ENCODE measurements at places on chromosomes 4 and X. TPM values are rescaled to one million over a fixed set of nuclear protein-coding genes. Genes with fewer than 3 reads are reported as not detected.
A peak's percentile ranks its signal among the peaks of the same experiment; 100 is the strongest.

The ABCG2 gene
- total RNA-seq = 2.0 TPM

DNA sequence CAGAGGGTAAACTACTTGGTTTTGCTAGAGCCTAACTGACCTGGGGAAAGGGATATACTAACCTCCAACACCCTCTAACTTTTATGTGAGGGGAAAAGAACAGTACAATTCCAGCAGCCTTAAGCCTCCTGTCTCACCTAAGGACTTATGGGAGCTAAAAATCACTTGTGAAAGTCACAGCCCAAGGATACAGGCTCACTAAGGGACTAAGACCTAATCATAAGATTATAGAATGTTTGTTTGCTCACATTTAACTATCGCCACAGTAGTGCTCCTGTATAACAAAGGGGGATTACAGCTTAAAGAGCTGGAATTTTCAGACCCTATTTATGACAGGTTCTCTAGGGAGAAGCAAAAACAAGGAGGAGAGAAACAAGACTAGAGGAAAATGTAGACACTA is 548.7 kb downstream of the DACH2 start:
- no peak for DNase-seq

The SNCA gene
- 179 TPM for total RNA-seq

DNA sequence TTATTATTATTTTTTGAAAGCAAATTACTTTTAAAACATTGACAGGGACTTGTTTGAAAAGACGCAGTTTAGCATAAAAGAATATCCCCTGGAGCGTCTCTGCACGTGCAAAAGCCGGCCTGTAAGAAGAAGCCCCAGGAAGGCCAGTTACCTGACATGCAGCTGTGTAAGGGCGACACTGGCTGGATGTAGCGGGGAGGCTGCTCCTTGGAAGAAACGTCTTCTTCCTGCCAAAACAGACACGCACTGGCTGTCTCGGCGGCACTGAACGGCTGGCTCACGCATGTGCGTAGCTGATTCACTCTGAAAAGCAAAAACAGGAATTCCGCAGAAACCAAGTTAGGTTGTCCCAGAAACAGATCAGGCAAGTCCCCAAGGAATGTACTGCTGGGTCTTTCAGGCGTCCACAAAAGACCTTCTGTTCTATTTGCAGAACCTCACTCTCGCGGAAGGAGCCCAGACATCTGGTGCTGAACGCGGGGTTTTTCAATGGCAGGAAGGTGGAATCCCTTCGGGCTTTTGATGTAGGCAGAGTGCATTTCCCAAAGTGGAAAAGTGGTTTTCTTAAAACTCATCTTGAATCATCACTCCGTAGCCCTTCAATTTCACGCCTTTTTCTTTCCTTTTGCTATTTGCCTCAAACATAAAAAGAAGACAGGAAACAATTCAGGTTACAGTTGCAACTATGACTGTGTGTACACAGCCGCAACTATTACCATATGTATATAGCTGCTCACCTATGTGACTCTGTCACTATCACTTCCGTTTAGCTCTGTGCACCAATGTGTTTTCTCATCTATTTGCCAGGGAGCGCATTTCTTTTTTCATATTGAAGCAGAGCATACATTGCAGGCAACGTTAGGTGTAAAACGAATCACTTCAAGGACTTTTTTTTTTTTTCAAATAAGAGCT is 38.1 kb upstream of the ARSH start:
- peak; percentile 89 for DNase-seq

DNA sequence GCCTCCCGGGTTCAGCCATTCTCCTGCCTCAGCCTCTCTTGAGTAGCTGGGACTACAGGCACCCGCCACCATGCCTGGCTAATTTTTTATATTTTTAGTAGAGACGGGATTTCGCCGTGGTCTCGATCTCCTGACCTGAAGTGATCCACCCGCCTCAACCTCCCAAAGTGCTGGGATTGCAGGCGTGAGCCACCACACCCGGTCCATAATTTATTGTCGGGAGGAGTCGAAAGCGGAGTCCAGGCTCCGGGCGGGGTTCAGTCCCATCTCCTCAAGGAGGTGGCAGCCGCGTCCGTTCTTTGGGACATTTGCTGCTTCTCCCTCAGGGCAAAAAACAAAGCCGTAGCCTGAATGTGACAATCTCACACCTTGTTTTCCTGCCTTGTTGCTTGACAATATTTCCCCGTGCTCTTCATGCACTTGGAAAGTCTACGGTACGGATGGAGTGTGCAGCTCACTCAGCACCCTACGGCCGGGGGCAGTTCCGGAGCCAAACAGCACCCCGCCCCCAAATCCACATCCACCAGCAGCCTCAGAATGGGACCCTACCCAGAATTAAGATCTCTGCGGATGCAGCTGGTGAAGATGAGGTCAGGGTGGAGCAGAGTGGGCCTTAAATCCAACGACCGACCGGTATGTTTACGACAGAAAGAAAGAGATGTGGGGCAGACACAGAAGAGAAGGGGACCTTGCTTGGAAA is 9.6 kb downstream of the GTPBP6 start:
- no peak for DNase-seq

The PLAC1 gene
- 1.7 TPM for total RNA-seq

The POU4F2 gene
- not detected for total RNA-seq

The SSX2 gene
- total RNA-seq = not detected

- DNase-seq = no peak
Measured at GRCh38 chr4:15239866-15240265, 188.0 kb upstream of the C1QTNF7 start.

The MAGEB17 gene
- total RNA-seq = not detected

- peak; percentile 70 for DNase-seq
Measured at GRCh38 chr4:51895816-51896408, 53.0 kb downstream of the DCUN1D4 start.

- peak; percentile 65 for DNase-seq
Measured at GRCh38 chrX:134999469-134999868, 8.7 kb downstream of the SMIM10 start.

- no peak for DNase-seq
Measured at GRCh38 chr4:116469582-116469981, 615.8 kb downstream of the TRAM1L1 start.

- no peak for DNase-seq
Measured at GRCh38 chrX:127129510-127129909, 310.0 kb downstream of the PRR32 start.

The CRLF2 gene
- 1.1 TPM for total RNA-seq

The F8A3 gene
- 1.8 TPM for total RNA-seq

The NIPAL1 gene
- total RNA-seq = 0.40 TPM

The OPN1MW gene
- not detected for total RNA-seq

- DNase-seq = no peak
Measured at GRCh38 chr4:83679254-83679653, 143.3 kb downstream of the GPAT3 start.

DNA sequence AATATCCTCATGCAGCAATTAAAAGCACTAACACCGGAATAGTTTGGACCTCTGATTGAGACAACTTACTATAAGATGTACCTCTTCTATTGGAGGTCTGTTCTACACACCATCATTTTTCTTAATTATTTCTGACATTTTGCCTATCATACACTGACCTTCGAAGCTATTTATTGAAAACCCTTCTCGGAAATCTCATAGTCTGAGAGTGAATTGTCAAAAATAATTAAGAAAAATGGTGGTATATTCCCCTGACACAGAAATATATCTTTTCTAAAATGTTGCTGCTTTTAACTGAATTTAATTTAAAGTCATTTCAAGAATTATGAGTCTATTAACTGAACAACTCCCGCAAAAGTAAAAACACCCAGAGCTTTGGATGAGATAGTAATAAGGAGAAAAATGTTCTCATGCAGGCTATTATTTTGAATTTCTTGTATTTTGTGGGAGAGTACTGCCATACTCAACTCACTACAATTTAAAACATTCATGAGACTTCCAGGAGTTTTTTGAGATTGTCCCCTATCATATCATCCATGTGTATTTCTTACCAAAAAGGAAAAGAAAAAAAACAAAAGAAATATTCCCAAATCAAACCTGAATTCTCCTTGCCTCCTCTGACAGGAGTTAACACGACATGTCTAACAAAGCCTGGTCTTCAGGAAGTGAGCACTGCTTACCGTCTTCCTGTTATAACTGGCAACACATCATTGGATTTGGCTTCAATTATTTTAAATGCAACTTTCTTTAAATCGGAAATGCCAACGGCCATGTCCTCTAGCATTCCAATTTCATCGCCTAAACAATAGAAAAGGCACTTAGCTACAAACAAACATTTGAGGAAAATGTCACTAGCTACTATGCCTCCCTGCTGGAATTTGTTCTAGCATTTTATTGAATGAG is 485.3 kb downstream of the IL15 start:
- DNase-seq = no peak

The ADH1B gene
- total RNA-seq = not detected

- DNase-seq = no peak
Measured at GRCh38 chr4:119189638-119190037, 22.9 kb upstream of the USP53 start.

All from SK-MEL-5 (cell line).